Effector CD8-positive, alpha-beta T cell (primary cell): ENCODE measurements at places on chromosomes 2 and 18.

GRCh38 chr2:69011611-69012157 lies 1.3 kb upstream of the ANTXR1 start:
- DNase-seq = no peak

DNA sequence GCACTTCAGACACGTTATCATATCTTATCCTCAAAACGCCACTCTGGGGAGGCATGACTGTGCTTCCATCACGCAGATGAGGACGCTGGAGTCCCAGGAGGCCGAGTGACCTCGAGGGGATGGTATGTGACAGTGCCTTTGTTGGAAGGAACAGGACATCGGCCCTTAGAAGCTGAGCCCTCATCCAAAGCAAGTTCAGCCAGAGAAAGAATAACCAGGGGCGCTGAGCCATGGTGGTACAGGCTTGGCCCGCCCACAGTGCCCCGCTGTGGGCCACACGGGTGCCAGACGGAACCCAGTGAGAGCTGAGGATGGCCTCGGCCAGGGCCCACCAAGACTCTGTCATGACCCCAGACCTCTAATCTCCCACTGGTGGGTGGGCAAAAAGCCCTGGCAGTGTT lies 31.3 kb downstream of the HS1BP3 start:
- no peak for DNase-seq

GRCh38 chr18:32552421-32553030 lies 81.8 kb upstream of the GAREM1 start:
- DNase-seq = peak; percentile 34

- no peak for DNase-seq
Observed at GRCh38 chr2:118987886-118988285, 45.9 kb downstream of the MARCO start.

- no peak for DNase-seq
Observed at GRCh38 chr2:68429311-68429826, 37.7 kb downstream of the FBXO48 start.

- no peak for DNase-seq
Observed at GRCh38 chr2:219616550-219616949, 10.9 kb upstream of the SLC4A3 start.

- no peak for DNase-seq
Observed at GRCh38 chr18:67159662-67160061, 356.9 kb downstream of the DSEL start.

- no peak for DNase-seq
Observed at GRCh38 chr2:69594341-69594740, 49.2 kb downstream of the AAK1 start.

GRCh38 chr18:57523171-57523956 lies 63.1 kb downstream of the FECH start:
- no peak for DNase-seq

DNA sequence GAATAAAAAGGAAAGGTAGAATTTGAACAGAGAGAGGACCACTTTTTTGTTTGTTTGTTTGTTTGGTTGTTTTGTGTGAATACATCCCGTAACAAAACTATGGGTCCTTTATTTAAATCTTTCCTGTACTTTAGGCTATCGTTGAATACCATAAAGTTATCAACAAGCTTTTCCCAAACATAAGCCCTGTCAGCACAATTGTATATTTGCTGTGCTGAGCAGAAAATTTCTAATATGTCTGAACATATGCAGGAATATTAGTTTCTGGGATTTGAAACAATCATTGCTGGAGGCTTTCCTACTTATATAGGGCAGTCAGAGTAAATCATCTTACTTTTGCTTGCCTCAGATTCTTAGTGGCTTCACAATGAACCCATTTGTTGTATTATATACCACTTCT lies 536.4 kb downstream of the CNTNAP5 start:
- DNase-seq = no peak

DNA sequence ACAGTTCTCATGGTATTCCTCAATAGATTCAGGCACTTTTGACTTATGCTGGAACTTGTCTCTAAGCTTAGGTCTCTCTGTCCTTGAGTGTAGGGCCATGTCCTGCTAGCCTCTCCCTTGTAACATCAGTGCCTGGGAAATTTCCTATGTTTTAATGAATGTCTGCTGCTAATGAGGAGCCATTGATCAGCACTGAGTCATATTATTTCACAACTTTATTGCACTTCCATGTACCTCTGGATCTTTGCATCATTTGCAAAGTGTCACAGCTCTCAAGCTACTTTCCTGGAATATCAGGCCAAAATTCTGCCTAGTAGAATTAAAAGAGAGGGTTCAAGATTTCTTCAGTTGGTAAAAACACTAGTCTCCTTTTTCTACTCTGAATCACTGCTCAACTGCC lies 102.5 kb downstream of the GAREM1 start:
- no peak for DNase-seq

DNA sequence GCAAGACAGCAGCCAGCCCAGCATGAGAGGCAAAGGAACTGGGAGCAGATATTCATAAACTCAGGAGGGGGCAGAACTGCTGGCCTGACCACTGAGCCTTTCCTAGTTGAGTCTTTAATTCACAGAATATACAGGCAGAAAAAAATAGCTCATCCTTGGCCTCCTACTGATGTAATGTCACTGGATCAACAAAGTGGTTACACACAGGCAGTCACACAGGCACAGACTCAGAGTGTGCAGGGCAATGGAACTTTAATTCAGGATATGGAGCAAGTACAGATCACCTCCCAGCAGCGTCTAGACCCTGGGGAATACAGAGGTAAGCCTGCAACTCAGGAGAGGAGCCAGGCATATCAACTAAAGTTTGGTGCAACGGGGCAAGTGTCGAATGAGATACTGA lies 75.4 kb downstream of the TNP1 start:
- no peak for DNase-seq

GRCh38 chr2:237390235-237390634 lies 23.7 kb downstream of the COL6A3 start:
- no peak for DNase-seq

DNA sequence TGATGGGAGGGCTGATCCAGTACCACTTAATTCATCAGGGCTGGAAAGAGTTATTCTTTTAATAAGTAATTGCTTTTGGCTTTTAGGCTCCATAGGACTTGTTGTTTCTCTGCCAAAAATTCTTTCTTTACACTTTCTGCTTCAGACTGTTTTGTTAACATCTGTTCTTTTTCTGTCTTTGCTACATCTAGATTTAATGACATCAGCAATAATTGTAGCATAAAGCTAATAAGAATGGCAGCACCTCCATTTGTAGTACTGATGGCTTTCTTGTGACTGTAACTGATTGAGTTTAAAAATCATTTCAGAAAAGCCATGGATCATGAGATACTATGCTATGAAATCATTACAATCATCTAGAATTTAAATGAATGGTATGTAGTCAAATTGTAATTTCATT lies 46.4 kb upstream of the ACKR3 start:
- DNase-seq = no peak

GRCh38 chr2:53985646-53986045 lies 14.9 kb upstream of the PSME4 start:
- no peak for DNase-seq

GRCh38 chr18:36496022-36496421 lies 198.5 kb downstream of the FHOD3 start:
- no peak for DNase-seq

DNA sequence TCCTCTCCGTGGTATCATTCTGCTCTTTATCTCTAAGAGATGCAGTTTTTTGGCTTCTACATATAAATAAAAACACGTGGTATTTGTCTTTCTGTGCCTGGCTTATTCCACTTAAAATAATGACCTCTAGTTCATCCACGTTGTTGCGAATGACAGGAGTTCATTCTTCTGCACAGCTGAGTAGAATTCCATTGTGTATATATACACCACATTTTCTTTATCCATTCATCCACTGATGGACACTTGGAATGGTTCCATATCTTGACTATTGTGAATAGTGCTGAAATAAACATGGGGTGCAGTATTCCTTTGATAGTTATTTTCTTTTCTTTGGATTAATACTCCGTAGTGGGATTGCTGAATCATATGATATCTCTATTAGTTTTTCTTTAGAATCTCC lies 262.3 kb downstream of the SOX11 start:
- DNase-seq = no peak

GRCh38 chr18:424668-425067 lies 75.8 kb downstream of the COLEC12 start:
- DNase-seq = no peak

DNA sequence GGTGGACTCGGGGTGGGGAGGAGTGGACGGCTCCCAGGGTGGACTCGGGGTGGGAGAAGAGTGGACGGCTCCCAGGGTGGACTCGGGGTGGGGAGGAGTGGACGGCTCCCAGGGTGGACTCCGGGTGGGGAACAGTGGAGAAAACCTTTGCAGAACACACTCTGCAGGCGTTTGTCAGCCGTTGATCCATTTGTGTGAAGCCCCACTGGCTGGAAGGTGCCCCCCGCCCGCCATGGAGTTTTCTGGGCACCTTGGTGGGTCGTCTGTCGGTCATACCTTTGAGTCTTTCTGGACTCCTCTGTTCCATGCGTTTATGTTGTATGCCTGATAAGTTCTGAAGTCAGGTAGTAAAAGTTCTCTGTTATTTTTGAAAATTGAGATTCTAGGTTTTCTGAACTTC lies 12.5 kb downstream of the CTDP1 start:
- no peak for DNase-seq

DNA sequence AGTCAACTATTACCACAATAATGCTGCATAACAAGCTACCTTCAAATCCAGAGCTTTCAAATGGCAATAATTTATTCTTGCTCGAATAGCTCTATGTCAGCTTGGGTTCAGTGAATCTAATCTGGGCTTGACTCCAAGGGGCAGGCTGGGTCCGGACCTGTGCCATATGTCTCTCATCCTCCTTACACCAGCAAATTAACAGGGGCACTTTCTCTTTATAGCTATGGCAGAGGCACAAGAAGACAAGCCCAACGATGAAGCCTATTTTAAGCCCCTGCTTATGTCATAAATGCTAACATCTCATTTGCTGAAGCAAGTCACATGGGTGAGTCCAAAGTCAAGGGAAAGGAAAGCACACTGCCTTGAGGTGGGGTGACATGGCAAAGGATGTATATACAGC lies 13.3 kb upstream of the ZNF521 start:
- no peak for DNase-seq

GRCh38 chr2:61327173-61327572 lies 143.7 kb downstream of the USP34 start:
- no peak for DNase-seq

- no peak for DNase-seq
Observed at GRCh38 chr2:237729681-237730475, 68.7 kb upstream of the RBM44 start.

DNA sequence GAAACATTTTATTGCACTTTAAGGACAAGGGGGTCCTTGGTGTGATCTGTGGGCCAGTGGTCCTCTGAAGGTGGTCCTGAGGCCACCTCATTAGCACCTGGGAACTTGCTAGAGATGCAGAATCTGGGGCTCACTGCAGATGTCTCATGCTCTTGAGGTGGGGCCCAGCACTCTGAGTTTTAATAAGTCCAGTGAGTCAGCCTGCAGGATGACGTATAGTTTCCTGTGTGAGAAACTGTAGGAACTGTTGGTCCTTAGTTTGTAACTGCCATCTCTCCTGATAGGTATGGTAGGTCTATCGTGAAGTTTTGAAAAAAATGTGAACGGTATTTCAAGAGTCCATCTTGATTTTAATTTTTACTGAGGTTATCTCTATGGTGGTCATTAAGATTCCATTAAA lies 2.8 kb downstream of the TRPM8 start:
- DNase-seq = no peak

- no peak for DNase-seq
Observed at GRCh38 chr18:54357082-54357659, 487 bp downstream of the STARD6 start.

GRCh38 chr2:234952270-234953115 lies 676 bp downstream of the SH3BP4 start:
- DNase-seq = no peak

DNA sequence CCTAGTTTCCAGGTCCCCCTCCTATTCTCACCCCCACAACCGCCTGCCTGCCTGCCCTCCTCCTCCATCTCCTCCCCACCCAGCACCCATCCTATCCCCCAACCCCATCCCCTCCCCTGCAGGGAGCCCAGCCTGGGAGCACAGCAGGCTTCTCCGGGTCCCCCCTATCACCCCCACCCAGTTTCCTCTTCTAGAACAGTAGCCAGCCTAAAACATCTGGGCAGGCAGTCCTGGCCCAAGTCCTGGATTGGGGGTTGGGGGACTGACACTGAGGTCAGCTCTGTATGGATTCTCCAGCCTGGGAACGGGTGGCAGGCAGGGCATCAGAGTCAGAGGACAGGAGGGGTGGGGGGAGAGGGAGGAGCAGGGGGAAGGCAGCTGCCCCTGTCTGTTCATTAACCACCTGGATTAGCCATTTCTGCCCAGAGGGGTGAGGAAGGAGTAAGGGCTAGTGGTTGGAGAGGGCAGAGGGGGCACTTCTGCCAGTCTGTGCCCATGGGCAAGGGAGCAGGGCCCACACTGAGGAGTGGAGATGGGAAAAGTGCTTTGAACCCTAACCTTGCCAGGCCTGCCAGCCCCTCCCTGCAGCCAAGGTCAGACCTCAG lies 60.0 kb downstream of the TNS1 start:
- no peak for DNase-seq

GRCh38 chr2:205815673-205816072 lies 133.4 kb downstream of the NRP2 start:
- DNase-seq = no peak

GRCh38 chr18:6543330-6543908 lies 128.7 kb upstream of the L3MBTL4 start:
- DNase-seq = no peak

DNA sequence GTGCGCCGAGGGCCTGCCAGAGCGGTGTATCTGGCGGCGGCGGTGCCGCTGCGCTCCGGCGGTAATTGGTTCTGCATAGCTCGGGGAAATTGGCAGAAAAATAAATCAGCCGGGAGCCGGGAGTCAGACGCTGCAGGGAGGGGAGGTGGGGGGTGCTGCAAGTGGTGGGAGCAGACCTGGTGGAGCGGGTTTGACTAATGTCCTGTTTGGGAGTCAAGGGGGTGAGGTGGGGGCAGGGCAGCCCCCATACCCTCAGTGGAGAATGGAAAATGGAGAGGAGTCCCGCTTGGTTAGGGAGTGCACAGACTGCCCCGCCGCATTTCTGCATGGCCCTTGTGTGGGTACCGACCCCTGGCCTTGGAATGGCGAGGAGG lies 107.3 kb downstream of the DYSF start:
- no peak for DNase-seq

- DNase-seq = no peak
Observed at GRCh38 chr18:74631623-74632350, 34.1 kb downstream of the ZNF407 start.

DNA sequence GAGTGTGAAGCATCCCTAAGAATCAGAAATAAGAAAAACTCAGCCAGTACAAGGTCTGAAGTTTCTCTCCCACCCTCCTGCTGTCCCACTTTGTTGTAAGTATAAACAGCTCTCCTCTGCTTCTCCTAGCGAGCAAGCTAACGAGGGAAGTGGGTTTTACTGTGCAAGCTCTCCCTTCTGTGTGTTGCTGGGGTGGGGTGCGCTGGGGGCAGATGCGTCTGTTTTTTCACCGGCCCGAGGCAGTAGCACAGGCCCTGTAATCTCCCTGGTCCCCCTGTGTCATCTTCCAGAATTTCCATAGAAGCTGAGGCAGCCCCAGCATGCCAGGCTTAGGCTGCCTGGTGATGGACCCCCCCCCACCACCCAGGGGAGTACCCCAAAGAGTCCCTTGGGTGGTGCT lies 9.4 kb upstream of the CXCR4 start:
- DNase-seq = no peak

GRCh38 chr2:236857246-236857645 lies 228.4 kb upstream of the COPS8 start:
- DNase-seq = no peak
